HEK293T (cell line): ENCODE measurements at places on chromosomes 16 and 17.

DNA sequence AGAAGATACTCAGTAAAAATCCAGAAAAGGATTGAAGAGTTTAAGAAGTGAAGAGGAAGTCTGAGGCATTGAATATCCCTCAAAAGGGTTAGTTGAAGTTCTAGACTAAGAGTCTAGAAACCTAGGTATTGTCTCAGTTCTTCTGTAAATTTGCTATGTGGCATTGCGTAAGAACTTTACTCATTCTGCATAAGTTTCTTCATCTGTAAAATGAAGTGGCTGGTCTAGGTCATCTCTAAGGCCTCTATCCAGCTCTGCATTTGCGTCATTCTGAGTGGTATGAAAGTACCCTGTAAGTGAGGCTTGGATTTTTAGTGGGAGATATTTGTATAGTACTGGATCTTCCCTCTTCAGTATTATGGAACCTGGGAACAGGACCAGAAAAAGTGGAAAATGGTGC is 130.2 kb downstream of the MYO1D start:
- no peak for DNase-seq

DNA sequence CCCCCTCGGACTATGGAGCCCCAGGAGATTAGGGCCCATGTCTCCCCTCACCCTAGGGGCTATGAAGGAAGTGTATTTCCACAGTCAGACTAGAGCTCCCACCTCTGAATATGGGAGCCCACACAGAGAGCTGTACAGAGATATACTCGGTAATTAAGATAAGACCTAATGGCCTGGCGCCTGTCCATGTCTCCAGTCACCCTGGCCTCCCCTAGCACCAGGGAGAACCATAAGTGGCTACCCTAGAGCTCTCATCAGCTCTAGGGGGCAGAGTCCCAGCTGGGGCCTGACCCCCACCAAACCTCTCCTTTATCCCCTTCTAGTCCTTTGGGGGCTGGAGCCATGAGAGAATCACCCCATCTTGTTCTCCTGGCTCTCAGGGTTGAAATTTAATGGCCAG is 2.4 kb downstream of the TMEM101 start:
- no peak for DNase-seq

DNA sequence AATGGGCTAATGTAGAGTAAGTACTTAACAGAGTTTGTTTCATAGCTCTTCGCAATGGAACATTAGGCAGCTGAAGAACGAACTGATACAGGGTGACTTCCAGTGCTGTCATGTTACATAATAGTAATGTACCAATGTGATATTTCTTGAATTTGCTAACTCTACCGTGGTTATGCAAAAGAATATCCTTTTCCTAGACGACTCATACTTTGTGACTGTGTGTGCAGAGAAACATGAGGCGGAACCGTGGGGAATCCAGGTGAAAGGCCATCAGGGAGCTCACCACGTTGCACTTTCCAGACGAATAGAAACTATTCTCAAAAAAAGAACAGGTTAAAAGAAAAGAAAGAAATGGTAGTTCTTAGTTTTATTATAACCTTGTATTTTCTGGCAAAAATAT is 13.2 kb downstream of the NOB1 start:
- DNase-seq: no peak

- peak; percentile 44 for DNase-seq
Observed at GRCh38 chr17:7903154-7904103, 12.7 kb downstream of the RNF227 start.

- no peak for DNase-seq
Observed at GRCh38 chr17:32341141-32341856, 674 bp downstream of the C17orf75 start.

GRCh38 chr17:29068818-29069217 is 25.9 kb downstream of the PIPOX start:
- no peak for DNase-seq

DNA sequence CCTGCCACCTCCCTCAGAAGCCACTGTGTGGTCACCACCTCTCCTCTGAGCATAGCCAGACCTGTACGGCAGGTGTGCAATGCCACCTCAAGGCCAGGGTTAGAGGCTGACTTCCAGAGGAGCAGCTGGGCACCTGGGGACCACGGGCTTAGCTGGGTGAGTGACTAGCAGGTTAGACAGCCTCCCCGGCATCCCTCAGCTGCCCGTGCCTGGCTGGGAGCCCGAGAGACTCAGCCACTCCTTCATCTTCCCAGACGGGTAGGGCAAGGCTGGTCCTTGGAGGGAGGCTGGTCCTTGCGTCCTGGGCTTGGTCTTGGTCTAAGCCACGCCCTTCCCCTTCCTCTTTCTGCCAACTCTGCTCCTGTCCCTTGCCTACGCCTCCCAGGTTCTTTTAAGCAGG is 7.8 kb downstream of the CRHR1 start:
- DNase-seq: no peak

DNA sequence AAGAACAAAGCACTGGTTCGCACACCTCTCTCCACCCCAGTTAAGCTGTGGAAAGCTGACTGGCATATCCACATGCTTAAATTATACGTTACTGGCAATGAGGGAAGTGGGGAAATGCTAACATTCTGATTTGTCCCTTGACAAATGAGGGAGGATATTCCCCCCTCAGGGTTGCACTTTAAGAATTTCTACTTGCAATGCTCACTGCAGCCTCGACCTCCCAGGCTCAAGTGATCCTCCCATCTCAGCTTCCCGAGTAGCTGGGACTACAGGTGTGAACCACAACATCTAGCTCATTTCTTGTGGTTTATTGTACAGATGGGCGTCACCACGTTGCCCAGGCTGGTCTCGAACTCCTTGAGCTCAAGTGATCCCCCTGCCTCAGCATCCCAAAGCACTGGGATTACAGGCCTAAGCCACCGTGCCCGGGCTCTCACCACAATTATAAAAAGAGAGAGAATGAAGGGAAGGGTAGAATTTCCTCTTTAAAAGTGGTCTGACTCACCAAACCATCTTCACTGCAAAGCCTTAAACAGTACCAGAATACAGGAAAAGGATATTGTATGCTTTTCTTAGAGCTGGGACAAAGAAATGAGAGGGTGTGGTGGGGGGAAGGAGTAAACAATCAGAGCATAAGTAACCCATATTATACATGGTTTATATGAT is 38.9 kb downstream of the KANSL1 start:
- no peak for DNase-seq

DNA sequence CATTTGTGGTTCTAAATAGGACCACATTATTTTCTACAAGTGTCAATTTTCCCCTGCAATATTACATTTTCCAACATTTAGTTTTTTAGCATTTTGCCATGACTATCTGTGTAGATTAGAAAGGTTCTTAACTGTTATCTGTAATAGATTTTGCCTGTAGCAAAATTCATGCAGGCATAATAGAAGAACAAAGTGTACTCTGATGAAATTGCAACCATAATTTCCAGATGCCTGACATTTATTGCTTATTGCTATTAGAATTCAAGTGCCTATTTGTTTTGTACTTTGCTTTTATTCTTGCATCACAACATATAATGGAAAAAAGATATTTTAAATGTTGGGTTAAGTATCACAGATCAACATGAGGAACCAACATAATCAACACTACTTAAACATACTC is 337.7 kb downstream of the TOX3 start:
- DNase-seq: no peak

- no peak for DNase-seq
Observed at GRCh38 chr17:41785091-41785858, 1.2 kb downstream of the JUP start.

GRCh38 chr17:67506966-67507365 is 129.9 kb downstream of the PITPNC1 start:
- DNase-seq: no peak

DNA sequence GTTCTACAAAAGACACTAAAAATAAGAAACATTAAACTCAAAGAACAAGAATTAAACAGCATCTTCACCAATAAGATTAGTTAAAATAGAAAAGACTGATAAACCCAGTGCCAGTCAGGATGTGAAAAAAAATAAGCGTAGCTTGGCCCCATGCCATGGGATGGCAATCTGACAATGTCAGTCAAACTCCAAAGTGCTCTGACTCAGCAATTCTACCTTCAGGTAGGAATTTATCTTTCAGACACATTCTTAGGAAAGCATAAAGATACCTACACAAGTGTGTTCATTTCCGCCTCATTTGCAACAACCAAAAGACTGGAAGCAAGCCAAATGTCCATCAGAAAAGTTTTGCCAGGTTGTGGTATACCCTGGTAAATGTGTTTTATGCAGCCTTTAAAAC is 9.1 kb upstream of the MPO start:
- DNase-seq: no peak

- DNase-seq: no peak
Observed at GRCh38 chr16:88331989-88332920, 50.5 kb upstream of the ZNF469 start.

- no peak for DNase-seq
Observed at GRCh38 chr16:88376835-88377726, 5.7 kb upstream of the ZNF469 start.

DNA sequence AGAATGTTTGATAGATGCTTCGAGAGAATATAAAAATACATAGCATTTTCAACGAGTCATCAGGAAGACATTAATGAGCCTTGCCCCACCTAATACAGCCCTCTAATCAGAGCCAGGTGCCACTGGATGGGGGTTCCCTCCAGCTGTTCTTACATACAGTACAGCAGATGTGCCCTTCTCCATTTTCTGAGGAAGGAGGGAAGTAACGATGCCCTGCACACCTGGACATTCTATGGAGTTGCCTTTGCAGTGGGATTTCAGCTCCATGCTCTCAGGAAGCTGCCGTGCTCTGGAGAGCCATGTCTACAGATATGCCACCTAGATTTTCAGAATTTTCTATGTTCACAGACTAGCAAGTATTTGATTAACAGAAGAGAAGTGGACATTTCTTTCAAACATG is 36.3 kb downstream of the CDRT15 start:
- no peak for DNase-seq

DNA sequence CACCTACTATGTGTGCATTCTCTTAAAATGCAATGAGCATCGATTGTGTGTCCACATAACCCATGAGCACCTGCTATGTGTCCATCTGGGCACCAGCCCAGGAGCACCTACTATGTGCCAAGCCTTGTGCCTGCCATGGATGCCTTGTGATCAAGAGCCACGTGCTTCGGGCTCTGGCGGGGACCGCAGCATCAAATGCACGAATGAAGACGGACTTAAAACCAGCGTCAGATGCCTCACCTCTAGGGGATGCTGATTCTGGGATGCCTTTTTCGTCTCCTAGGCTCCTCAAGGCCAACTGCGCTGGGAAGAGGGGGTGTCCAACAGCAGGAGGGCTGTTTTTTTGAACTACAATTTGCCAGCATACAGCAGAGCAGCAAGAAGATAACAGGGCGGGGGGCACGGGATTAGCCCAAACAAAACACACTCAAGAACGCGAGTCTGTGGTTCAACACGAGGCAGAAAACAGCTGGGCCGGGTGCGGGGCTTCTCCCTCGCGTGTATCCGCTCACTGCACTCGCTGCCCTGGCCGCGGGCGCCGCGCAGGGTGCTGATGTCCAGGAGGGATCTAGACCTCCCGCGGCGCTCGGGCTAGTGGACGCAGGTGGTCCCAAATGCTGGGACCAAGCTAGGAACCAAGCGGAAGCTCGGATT is 1.2 kb upstream of the GLIS2 start:
- no peak for DNase-seq

- no peak for DNase-seq
Observed at GRCh38 chr17:68182940-68183551, 64.8 kb upstream of the AMZ2 start.

- DNase-seq: no peak
Observed at GRCh38 chr16:88965411-88965810, 11.6 kb downstream of the CBFA2T3 start.

- DNase-seq: peak; percentile 74
Observed at GRCh38 chr17:67386965-67387551, 10.0 kb downstream of the PITPNC1 start.

GRCh38 chr17:50908860-50909764 is 43.0 kb upstream of the TOB1 start:
- no peak for DNase-seq

- DNase-seq: peak; percentile 29
Observed at GRCh38 chr17:75262112-75262606, 480 bp downstream of the MRPS7 start.

- DNase-seq: no peak
Observed at GRCh38 chr17:74444406-74444805, 12.5 kb downstream of the GPRC5C start.

DNA sequence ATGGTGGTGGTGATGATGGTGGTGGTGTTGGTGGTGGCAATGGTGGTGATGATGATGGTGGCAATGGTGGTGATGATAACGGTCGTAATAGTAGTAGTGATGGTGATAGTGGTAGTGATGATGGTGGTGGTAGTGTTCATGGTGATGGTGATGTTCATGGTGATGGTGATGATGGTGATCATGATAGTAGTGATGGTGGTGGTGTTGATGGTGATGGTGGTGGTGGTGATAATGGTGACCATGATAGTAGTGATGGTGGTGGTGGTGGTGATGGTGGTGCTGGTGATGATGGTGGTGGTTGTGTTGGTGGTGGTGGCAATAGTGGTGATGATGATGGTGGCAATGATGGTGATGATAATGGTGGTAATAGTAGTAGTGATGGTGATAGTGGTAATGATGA is 68.0 kb downstream of the SOX9 start:
- DNase-seq: no peak

DNA sequence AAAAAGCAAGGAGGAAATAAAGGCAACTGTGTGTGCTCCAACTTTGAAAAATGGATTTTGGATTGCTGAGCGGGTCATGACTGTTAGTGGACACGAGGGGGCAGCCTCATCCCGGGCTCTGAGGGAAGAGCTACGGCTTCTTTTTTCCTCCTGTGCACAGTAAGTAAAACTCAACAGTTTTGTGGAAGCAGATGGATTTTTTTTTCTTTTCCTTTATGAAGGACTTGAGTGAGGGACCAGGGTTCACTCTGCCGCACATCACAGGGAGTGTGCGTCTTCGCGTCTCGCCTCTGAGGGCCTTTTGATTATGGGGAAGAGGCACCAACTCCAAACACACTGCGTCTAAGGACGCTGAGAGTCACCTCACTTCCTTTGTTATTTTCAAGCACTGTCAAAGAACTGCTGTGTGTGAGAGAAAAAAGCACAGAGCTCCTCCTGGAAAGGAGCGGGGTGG is 80.3 kb upstream of the GOT2 start:
- peak; percentile 69 for DNase-seq

GRCh38 chr17:71099003-71099714 is 929.8 kb downstream of the KCNJ2 start:
- DNase-seq: no peak

DNA sequence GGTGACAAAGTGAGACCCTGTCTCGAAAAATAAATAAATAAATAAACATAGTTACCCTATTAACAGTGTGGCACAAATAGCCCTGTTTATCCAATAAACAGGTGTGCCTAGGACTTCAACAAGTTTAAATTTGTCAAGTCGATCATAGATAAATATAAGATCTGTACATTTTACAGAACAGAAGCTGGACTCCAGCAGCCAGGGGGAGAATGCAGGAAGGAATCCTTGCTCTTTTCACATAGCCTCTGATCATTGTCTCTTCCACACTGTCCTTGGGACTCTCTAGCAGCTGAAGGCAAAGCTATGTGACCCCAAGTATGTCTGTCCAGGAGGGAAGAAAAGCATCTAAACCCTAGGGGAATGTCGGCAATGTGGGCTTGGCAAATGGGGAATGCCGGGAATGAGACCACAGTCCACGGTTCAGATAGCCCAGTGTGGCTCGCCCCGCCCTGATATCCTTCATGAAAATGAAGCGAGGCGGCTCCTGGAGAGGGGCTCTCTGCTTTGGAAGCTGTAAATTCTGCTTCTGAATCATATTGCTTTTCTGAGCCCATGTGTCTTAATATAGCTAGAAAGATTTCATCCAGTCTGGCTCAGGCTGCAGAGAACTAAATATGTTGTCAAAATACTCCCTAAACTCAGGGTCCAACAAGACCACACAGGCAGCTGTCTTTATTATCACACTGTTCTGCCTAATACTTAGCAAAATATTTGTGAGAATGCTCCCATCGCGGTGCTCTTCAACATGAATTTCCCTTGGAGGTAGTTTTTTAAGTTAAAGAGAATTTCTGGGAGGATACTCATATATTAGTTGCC is 24.9 kb upstream of the GRB2 start:
- DNase-seq: no peak
